ENCODE measurements at places on chromosomes 7 and 10.

DNA sequence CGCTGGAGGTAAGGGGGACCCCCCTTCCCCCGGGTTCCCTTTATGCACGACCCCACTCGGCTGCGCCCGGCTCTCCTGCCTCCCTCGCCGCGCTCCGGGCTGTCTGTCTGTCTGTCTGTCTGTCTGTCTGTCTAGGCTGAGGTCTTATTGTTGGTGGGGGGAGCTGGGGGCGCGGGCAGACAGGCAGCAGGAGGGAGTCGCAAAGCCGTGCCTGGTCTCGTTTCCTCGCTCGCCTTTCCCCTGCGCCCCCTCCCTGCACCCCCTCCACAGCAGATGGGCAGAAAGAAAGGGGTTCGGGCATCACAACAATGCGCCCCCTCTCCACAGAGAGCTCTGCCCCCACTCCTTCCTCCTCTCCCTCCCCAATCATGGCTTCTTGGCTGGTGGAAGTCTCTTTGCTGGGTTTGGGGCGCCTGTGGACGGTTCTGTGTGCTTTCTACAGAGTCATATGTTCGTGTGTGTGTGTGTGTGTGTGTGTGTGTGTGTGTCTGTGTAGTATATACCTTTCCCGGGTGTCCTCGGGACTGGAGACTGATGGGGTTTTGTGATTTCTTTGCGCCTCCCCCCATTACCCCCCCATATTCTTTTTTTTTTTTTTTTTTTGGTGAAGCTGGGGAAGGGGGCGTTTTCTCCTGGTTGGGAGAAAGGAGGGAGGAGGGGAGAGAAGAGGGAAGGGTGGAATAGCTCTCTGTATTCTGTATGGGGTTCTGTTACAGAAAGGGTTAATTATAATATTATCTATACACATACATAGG is 1.9 kb downstream of the AUTS2 start:
- DNase-seq = no peak

DNA sequence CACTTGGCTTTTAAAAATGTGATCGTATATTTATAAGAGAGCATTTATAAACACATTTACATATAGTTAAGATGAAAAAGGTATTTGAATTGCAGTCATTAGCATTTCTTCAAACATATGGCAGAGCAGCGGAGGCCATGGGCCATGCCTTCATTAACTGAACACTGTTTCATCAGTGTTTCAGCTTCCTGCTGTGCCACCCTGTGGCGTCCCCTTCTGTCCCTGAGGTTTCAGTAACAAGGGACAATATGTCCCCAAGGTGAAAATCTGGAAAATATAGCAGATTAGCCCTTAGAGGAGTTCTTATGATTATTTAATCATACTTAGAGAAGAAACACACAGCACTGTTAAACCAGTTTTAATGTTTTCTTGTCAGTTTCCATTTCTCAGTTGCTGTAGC is 577.8 kb downstream of the ETV1 start:
- DNase-seq = no peak

- DNase-seq = no peak
Observed at GRCh38 chr10:14560274-14560673, 214.4 kb downstream of the FAM107B start.

DNA sequence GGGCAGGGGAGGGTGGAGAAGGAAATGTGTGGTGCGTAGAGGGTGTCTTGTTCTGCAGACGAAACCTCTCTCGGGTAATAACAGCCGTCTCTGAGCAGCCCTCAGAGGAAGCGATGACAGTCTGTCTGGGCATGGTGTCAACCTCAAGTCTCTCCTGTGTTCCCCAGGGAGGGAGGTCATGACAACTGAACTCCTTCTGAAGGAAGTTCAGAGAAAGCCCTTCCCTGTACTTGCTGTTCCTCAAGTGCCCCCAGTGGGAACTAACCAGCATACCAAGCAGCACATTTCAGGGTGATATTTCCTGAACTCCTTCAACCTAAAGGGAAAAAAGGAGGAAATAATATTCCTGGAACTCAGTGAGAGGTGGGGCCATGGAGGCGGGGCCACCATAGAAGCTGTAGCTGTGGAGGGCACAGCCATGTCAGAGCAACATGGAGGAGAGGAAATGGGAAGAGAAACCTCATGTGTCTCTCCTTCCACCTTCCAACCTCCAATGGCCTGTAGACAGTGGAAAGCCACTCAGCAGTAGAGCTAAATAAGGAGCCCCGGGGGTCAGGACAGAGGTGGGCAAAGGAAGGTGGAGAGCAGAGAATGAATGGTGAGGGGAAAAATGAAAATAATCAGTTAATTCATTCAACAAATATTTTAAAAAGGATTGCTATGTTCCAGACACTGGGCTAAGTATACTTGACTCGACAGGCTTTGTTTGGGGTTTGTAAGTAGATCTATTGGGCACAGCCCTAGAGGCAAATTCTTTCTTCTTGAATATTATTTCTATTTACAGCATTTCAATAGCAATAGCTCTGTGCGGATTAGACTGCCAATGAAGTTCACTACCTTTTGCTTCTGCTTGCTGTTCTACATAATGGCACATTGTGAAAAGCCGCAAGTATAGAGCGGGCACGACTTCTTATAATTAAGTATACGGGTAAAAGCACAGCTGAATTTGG is 61.0 kb upstream of the AOAH start:
- DNase-seq = no peak

DNA sequence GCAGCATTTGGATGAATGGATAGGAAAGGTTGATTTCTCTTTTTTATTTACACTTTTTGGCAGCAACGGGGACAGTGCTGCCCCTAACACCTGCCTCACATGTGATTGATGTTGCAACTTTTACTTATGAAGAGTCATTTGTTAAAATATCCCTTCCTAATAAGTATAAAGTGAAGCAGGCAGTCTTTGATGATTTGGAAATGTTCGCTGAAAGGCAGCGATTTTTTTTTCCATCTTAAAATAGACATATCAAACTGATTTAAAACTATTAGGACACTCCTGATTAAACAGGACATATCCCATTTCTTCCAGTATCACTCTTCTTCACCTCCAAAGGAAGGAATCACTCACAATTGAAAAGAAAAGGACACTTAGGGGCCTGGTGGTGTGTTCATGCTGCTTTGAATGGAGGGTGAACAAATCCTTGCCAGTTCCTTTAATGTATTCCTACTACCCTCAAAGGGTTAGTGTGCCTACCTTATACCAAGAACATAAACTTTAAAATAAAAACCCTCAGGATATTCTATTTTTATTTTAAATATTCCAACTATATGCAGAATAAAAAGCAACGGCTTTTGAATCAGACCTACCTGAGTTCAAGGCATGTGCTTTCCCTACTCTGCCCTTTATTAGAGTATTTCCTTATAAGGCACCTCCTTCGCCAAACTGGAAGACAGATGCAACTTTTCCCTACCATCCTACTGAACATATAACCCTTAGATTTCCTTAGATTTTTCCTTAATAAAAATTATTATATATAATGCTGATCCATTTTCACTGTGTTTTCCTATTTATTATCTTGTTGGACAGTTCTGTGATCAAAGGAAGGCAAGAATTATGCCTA is 1.1 kb downstream of the ADK start:
- no peak for DNase-seq

DNA sequence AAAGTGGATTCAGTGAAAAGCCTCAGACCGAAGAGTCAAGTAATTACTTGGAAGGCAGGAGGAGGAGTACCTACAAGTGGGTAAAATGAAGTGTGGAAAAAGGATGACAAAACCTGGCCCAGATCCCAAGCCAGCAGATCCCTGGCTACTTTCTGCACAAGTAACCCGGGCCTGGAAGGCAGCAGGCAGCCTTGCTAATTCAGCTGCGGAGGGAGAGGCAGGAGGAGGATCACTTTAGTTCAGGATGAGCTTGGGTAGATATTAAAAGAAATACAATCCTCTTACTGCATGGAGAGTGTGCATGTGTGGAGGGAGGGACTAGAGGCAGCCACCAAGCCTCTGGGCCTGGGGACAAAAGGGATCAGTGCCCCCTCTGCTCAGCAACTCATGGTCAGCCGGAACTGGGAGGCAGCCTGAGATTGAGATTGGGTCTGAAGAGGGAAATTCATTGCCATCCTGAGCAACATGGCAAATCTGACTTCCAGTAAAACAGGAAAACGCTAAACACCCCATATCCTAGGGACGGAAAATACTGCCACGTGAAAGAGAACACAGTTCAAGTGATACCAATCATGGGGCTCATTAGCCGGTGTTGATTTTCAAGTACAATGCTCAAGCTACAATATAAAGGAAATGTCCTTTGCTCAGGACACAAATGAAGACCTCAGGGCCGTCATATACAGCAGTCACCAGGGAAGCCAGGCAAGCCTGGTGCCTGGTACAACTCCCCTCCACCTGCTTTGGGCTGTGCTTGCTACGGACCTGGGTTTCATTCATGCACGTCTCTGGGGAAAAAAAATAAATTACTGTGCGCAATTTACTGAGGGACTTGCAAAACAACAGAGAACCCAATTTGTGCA is 1.3 kb downstream of the AMPH start:
- no peak for DNase-seq

- no peak for DNase-seq
Observed at GRCh38 chr10:24707445-24707844, 16.2 kb downstream of the ARHGAP21 start.

DNA sequence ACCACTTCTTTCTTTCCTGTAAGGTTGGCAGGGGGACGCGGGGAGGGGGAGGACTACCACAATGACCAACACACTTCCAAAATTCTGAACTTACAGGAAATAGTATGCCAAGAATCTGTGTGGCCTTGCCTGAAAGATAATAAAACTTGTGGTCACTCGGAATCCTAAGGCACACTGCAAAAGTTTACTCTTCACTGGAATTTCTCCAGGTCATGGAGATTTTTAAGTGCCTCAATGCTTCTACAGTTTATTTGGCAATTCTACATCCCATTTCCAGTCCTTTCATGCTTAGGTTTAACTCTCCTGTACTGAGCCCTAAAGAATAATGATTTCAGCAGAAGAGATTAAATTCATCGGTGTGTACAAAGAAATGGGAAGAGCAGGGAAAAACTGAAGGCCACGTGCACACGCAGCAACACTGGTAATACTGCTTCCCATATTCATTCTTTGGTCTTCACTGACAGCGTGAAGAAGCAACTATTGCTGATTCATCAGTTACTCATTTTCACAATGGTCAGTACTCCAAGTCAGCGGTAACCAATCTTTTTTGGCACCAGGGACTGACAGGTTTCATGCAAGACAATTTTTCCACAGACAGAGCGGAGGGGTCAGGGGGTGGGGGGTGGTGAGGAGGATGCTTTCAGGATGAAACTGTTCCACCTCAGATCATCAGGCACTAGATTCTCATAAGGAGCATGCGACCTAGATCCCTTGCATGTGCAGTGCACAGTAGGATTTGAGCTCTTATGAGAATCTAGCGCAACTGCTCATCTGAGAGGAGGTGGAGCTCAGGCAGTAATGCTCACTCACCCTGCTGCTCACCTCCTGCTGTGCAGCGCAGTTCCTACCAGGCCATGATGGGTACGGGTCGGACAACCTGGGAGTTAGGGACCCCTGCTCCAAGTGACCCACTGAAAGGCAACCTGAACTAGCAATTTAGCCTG is 9.8 kb downstream of the LARP4B start:
- no peak for DNase-seq

GRCh38 chr10:69125554-69125953 is 1.6 kb downstream of the VPS26A start:
- no peak for DNase-seq

DNA sequence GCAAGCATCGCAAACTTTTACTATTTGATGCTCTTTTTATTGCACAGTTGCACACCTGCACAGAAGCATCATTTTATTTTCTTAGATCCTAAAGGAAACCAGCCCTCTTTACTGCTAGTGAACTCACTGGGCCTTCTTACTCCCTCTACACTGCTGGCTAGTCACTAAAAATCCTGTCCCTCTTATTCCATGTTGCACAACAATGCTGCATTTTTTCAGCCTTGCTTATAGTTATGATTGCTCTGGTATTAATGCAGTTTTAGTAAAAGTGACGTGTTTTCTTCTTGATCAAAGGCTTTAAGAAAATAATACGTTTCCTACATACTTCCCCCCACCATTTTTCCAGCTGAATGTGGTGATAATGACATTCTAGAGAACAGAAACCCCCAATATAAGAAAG is 132.9 kb upstream of the FAM3C start:
- no peak for DNase-seq

- DNase-seq = no peak
Observed at GRCh38 chr7:157309988-157310668, 26.7 kb upstream of the DNAJB6 start.

- no peak for DNase-seq
Observed at GRCh38 chr7:90671571-90671970, 75.5 kb downstream of the CDK14 start.

GRCh38 chr10:79361726-79362397 is 14.6 kb downstream of the PPIF start:
- no peak for DNase-seq

DNA sequence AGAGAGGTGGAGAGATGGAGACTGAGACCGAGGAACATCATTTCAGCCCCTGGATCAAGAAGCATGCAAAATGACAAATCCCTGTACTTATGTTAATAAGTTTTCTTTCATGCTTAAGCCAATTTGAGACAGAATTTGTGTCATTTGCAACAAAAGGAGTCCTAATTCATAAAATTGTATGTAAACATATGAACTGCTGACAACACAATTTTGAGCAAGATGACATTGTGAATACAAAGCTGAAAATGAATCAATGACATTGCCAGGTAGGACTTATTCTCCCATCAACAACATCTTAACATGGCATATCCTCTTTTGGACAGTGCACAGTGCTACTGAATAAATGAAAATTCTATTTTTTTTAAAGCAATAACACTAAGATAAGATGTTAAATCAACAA is 264.0 kb downstream of the WDR11 start:
- no peak for DNase-seq

DNA sequence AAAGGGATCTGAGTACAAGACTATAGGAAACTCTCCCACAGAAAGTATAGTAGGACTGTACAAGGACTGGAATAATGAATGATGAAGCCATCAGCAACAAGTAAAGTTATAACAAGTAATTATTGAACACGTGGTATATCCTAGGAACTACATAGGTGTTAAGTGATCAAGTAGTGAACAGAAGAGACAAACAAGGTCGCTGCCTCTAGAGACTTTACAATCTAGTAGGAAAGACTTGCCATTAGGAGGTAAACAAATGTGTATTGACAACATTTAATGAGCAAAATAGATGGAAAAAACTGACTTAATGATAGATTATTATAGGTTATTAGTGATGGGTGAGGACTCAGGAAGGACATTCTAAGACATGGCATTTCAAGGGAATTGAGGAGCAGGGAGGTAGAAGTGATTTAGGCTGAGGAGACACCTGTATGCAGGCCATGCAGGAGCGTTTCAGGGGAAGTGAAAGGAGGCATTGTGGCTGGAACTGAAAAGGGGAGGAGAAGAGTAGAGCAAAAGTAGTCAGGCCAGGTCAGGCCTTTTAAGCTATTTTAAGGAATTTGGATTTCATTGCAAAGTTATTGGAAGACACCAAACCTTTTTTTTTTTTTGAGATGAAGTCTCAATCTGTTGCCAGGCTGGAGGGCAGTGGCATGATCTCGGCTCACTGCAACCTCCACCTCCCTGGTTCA is 8.5 kb upstream of the GLCCI1 start:
- DNase-seq = no peak
